ENCODE measurements at places on chromosomes 3 and 15.

DNA sequence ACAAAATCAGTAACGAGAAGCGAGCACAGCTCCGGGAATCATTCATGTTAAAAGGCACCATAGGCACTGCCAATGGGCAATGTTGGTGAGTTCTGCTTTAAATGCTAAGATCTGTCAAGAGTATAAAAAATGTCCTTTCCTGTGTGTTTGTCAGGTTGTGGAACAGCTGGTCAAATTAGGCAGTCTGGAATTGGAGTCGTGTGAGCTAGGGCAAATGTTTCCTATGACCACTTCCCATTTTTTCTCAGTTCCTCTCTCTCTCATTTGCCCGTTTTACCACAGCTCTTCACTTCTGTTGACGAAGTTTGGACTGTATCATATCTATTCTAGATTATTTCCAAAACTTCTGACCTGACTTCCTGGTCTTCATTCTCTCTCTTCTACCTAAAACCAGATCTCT is 60.8 kb upstream of the GOLIM4 start:
- DNase-seq = no peak

DNA sequence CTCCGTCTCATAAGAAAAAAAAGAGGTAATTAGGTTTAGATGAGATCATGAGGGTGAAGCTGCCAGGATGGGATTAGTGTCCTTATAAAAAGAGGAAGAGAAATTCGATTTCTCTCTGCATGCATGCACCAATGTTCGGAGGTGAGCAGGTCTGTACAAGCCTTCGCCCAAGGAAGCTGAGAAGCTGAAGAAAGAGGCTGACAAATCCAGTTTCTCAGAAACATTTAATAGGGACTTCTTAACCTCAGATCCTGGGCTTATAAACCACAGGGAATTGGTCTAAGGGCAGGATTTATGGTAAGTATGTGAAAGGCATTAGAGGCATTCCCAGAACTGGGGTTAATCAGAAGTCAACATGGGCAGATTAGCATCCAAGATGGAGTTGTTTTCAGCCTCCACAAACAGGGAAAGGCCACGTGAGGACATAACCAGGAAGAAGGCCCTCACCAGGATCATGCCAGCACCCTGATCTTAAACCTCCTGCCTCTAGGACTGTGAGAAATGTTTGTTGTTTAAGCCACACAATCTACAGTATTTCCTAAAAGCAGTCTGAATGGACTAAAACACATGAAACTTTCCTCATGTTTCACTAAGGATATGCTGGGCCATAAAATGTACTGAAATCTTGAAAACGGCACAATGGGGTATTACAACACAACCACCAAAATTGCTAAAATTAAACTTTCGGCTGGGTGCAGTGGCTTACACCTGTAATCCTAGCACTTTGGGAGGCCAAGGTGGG is 11.3 kb downstream of the SHISA5 start:
- no peak for DNase-seq

GRCh38 chr15:40325700-40326099 is 2.2 kb downstream of the INAFM2 start:
- DNase-seq = no peak

DNA sequence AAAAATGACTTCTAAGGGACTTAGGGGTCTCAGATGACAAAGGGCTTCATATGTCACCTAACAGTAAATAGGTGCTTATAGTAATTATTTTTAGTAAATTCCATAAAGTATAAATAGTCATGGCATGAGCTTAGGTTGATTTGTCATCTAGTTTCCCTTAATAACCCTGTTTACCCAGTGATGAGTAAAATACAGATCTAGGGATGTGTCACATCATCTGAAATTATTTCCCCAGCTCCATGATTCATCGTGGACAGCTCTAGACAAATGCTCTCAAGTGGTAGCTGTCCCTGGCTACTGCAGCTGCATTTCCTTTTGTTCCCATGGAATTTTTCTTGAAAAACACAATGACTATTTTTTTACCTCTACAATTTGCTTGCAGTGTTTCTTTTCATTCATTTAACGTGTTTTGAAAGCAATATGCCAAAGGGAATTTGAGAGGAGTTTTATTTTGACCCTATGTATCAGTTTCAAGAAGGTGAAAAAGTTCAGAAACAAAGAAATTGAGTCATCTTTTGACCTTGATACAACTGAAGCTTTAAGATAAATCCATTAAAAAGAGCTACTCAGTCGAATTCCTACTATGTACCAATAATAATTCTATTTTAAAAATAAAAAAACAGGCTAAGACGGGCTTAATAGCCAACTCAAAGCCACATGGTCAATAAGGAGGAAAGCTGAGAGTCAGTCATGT is 241.6 kb downstream of the KCNMB2 start:
- DNase-seq = no peak

- no peak for DNase-seq
These were observed 2.3 kb downstream of the TTC23 start for GRCh38 chr15:99247062-99247461.

DNA sequence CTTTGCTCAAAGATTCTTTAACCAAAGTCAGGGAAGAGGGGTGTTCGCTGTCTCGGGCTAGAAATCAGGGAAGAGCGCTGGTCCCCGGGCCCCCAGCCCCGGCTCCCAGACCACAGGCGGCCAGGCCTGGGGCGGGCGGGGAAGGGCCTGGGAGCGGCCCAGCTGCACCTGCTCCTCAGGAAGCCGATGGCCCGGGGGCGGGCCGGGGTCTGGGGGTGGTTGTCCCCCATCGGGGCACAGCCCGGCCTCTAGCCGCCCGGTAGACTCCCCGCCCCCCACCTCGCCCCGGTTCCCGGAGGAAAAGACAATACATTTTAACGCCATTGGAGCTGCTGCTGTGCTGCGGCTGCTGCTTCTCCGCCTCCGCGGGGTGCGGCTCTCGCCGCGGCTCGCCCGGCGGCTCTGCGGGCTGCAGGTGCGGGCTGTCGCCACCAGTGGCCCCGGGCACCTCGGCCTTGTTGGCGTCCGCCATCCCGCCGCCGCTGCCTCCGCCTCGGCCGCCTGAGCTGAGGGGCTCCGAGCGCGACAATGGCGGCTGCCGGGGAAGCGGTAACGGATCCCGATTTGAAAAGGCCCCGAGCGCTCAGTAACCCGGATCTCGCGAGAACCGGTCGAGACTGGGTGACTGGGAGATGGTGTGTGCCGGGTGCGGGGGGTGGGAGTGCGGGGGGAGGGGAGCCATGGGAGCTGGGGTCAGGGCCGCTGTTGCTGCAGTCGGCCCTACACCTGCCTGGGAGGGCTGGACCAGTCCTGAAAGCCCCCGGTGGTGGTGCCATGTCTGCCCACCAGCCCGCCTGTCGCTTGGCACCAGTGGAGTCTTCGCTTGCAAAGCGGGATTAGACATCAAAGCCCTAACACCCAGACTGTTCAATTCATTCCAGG is at the start of gene MYEF2:
MYEF2 (minus strand) TSS at position 530 of the 882 bp plus-strand sequence; CDS start at position 472, 58 bp downstream.
- DNase-seq = peak; percentile 90

DNA sequence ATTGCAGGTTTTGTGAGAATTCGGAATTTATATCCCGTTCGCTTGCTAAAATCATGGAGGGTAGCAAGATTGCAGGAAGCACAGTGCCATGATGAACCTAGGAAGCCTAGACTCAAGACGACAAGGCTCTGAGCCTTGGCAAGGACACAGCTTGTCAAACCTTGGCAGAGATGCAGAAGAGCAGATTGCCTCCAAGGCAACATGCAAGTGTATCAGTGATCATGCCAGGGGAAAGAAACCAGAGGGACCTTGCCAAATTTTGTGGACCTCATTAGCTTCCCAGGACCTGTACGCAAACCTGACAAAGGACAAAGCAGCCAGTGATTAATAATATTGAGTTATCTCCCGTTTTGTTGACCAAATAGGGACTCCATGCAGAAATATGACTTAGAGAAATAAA is 159.7 kb downstream of the GOLIM4 start:
- DNase-seq = no peak

DNA sequence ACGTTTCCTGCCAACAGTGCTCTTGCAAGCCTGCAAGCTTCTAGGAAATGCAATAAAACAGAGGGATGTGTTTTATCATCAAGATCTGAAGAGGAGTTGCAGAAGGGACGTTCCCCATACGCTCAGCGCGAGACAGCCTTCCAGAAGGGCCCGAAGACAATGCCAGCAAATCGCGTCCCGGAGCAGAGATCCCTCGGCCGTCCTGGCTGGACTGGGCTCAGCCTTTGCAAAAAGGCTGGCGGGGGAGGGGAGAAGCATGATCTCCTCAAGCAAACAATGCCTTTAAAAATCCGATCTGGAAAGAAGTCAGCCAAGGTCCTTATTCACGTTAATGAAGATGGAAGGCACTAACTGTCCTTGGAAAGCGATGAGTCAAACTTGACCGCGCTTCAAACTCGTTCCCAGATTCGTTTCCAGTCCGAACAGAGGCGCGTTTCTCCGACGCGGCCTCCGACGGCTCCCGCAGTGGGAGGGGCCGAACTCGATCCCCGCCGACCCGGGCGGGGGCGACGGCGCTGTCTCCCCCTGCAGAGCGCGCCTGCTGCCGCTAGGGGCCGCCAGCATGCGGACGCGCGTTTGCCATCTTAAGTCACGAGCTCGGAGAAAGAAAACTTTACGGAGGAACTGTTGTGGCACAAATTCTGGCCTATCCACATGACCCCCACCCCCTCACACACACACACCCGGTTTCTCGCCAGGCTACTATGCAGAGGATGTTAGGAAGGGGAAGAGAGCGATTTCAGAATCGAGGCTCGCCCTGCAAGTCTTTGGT is 5.5 kb downstream of the BCL6 start:
- peak; percentile 85 for DNase-seq

DNA sequence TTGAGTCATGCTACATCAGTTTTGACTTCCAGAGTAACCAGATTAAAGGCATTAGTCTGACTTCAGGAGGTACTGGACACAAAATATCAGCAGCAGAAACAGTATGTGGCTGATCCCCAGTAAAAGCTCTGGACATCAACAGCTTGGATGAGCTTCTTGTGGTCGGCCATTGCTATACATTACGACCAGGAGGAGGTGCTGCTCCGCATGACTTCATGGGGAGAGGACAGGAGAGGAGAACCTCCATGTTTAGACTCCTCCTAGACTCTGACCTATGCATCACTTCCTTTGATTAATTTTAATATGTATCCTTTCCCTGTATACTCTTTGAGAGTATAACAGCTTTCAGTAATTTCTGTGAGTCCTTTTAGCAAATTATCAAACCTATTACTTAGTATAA is 285.6 kb upstream of the ARHGEF26 start:
- peak; percentile 39 for DNase-seq

DNA sequence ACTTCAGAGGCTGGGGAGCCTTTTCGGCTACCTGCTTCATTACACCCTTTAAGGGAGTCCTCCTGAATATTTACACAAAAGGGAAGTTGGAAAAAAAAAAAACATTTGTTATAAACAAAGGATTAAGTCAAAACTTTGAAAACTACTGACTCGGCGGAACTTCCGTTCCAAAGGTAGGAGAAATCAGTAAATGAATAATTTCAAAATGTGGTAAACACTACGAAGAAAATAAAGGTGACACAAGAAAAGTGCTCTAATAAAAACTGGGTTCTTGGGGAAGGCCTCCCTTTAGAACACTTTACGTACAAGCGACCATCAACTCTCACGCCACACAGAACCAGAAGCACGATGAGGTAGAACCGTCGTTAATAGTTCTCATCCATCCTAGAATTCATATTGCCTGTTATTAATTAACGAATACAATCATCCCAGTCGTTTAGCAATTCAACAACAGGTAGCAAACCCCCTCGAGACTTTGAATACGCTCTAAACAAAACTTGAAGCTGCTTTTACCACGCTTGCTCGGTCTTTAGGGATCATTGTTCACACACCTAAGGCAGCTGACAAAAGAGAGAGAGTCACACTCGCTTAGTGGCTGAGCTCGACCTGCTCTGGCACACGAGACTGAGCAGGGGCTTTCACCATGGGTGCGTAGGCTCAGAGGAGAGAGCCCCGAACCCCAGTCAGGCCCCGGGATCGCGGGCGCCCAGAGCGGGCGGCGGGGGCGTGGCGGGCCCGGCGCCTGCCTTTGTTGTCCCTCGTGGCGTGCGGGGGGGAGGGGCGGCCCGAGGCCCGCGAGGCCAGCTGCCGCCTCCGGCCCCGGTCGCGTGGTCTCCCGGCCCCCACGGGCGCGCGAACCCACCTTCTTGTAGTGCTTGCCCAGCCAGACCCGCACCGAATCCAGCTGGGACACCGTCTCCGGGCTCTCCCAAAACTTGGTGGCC is 680 bp downstream of the SMARCC1 start:
- DNase-seq = peak; percentile 48

GRCh38 chr3:77323626-77324025 is 283.7 kb downstream of the ROBO2 start:
- no peak for DNase-seq

- no peak for DNase-seq
These were observed 4.7 kb downstream of the RBMS3 start for GRCh38 chr3:29285471-29286071.

DNA sequence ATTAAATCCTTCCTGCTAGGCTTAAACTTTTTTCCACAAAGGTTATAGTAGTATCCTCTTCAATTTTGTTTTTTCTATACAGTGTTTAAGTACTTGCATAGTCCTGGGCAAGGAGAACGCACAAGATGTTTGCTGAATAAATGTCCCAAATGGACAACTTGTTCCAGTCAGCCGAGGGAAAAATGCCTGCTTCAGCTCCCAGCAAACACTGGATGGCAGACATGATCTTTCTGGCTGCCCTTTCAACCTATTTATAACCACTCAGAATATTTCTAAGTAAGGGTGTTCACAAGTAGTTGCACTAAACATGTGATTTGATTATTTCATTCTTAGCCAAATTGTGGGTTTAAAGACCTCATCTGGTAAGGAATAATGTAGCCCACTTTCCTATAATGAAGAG is 29.8 kb downstream of the GNB4 start:
- peak; percentile 17 for DNase-seq

DNA sequence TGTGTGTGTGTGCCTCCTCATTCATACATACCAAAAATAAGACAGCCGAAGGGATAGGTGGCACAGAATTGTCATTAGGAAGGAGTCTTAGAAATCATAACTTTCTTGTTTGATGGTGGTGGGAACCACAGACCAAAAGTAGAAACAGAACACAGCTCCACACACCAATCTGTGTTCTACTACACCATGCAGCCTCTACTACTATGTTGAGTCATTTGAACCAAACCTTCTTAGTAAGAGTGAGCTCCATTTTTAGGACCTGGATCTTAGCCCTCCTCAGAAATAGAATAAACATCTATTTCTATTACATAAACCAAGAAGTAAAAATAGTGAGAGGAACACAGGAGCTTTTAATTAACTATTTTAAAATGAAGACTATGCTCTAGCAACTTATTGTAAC is 27.9 kb upstream of the PLCH1 start:
- no peak for DNase-seq

GRCh38 chr15:95601525-95601924 is 729.0 kb upstream of the NR2F2 start:
- no peak for DNase-seq

GRCh38 chr15:96126859-96127258 is 203.6 kb upstream of the NR2F2 start:
- peak; percentile 16 for DNase-seq

Data from WTC11 (cell line).